ENCODE measurements at places on chromosomes 3 and 15.

DNA sequence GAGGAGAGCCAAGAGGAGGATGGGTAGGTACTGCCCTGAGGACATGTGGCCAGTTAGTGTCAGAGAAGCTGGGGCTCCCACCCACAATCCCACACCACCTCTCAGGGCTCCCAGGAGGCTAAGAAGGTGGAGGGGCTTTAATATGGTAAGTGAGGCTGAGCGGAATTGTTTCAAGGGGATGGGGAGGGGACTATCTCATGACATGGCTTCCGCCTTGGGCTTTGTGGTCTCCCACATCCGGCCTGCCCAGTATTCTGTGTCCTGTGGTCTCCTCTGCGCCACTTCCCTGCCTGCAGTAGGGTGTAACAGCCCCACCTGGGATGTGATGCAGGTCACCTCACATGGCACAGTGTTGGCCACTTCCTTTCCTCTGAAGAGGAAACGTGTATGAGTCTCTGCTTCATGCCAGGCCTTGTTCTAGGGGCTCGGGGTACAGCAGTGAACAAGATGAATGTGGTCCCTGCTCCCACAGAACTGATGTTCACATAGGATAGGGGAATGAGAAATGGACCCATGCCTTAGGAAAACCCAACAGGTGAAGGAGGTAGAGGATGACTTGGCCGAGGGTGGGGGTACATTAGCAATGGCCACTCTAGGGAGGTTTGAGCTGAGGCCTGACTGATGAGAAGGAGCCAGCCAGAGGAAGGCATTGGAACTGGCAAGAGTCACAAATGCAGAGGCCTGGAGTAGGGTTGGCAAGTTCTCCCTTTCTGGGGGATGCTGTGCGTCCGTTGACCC lies 3.2 kb downstream of the NEIL1 start:
- peak; percentile 67 for DNase-seq

GRCh38 chr3:10472877-10473440 lies 32.4 kb downstream of the ATP2B2 start:
- no peak for DNase-seq

DNA sequence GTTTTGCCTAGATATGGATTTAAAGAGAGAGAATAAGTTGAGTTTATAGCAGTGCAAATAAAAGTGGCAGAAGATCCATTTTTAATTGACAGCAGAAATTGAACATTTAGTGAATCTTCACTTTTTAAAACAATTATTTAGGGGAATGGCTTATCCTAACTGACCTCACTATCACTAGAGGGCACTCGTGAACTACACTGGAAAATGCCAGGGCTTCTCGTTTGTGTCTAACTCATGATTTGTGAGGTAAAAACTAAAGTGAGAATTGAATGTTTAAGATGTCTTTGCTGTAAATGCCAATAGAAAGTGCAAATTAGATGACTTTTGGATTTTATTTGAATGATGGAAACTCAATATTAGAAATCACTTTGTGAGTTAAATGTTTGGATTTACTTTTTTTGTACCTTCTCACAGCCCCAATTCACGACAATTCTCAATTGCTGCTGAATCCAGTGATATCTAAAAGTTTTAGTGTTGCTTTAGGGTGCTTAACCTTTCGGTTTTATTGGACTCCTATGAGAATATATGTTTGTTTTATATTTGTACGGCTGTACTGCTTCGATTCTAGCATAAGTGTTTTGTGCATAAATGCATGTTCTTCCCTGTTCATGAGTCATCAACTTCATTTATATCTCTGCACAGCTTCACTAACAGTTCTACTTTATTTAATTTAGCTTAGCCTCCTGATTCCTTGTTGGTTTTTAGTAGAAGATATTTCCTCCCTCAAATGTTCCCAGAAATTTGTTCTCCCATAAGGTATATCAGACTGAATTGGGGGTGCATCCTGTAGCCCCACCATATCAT lies 462.1 kb downstream of the MFSD1 start:
- no peak for DNase-seq

DNA sequence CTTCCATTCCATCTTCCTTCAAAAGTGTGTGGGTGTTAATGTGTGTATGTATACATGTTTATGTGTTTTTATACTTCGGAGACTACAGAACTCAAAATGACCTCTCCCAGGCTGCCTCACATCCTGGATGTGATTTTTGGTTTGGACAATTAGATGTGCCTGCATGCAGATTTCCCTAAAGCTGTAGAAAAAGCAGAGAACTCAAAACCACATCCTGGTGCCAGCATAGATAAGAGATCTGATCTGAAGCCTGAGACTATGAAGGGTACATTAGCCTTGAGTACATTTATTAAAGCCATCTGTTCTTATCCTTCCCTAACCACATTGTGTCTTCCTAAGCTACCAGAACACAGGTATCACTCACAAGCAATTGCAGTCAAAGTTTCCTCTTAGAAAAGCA lies 319.4 kb upstream of the RASGRP1 start:
- no peak for DNase-seq

- no peak for DNase-seq
These were observed 109.4 kb upstream of the FGF7 start for GRCh38 chr15:49313650-49314049.

- no peak for DNase-seq
These were observed 25.8 kb downstream of the COLQ start for GRCh38 chr3:15495461-15496340.

DNA sequence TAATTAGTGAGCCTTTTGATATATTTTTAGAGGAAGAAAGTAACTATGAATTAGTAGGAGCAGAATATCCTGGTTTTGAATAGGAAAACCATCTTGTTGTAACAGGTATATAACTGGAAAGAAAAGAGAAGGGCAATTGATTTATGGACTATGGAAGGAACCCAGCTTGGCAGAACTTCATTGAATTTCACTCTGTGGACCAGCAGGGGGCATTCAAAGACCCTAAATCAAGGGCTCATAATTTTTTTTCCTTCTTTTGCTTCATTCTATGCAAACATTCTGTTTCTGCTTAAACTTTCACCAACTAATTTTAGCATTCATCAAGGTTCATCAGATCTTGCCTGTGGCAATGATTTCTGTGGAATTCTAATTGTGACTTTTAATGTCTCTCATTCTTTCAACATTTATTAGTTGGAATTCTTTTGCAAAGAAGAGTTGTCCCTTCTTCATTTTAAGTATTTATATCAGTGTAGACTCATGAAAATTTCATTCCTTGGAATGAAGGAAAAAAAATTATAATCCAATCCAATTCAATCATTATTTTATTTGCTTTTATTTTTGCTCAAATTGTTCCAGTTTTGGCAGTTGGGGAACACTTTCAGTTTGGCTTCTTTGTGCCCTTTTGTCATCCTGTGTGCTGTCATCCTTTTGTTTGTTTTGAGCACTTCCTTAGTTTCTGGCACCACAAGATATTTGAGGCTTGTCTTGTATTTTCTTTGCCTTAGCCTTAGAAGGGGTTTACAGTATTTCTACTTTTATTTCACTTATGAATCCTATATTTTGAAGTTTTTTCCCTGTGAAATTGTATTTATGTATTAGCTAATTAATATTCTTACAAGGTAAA lies 30.4 kb downstream of the NXPE3 start:
- no peak for DNase-seq

- peak; percentile 82 for DNase-seq
These were observed 92.7 kb upstream of the OCA2 start for GRCh38 chr15:28191832-28192231.

DNA sequence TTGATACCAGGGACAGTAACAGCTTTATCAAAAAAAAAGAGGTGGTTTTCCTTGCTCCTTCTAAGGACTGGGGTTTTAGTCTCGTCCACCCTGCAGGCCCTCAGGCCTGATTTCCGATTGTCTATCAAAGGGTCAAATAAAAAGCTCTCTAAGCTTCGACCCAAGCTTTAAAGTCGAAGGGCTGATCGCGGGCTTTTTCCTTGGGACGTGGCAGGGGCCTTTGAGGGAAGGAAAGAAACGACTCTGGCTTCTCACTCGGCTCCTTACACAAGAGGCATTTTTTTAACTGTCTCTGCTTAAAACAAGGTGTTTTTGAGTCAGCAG lies 354 bp upstream of the KLHL24 start:
- DNase-seq: no peak

DNA sequence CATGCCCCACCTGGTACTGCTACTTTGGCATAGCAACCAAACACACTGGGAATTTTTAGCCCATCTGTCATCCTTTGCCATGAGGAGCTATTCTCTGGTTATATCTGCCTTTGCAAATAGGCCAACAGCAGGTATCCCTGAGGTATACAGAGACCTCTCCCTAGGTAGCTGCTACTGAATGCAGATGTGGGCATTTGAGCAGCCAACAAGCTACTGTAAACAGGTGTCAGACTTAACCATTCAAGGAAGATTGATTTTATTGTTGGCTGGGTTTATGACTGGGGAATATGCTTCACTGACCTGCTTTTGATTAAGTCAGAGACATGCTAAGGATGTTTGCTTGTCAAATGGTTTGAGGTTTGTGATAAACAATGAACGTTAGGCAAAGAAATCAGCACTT lies 183.2 kb downstream of the OXSM start:
- no peak for DNase-seq

DNA sequence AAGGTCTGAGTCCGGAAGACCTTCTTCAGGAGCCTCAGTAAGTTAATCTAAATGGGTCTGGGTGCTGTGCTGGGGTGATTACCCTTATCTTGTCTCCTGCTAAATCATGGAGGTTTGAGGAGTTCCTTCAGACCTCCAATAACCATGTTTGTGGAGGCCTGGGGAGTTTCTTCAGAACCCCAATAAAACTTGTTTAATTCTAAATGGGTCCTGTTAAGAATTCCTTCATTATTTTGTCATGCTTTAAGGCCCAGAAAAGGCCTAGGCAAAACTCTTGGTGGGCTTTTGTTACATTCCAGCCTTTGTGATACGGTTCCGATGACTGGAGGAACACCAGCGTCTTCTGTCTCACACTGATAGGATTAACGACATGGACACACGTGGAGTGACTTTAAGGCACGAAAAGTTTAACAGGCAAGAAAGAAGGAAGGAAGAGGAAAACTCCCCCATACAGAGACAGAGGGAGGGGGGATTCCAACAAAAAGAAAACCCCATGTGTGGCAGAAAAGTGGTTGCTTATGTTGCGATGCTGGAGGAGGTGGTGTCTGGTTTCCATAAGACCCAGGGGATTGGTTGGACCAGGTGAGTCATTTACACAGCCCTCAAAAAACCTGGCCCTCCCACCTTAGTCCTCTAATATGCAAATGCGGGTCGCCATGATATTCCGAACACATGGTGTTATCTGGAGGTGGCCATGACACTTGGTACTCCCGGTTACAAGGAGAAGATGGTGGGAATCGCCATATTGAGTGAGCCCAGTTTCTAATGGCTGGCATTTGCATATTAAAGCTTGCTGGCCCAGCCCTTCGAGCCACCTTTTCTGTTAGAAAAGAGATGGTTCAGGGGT lies 72.6 kb upstream of the MFGE8 start:
- no peak for DNase-seq

- DNase-seq: no peak
These were observed 239.9 kb upstream of the NAALADL2 start for GRCh38 chr3:174619239-174619638.

DNA sequence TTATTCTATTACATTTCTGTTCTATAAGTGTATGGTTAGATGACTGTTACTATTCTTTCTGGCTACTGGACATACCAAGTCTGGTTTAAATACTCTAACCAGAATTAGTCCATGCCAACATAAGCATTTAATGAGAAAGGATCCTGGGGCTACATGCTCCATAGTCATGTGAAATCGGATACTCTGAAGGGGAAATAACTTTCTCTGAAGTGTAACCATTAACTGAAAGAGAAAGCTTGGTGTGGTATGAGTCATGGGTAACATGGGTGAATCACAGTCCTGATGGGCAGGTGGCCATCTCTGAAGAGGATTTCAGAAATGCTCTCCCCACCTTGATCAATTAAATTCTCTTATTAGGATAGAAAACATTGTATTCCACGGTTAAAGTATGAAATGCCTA lies 69.4 kb downstream of the FHIT start:
- DNase-seq: no peak

DNA sequence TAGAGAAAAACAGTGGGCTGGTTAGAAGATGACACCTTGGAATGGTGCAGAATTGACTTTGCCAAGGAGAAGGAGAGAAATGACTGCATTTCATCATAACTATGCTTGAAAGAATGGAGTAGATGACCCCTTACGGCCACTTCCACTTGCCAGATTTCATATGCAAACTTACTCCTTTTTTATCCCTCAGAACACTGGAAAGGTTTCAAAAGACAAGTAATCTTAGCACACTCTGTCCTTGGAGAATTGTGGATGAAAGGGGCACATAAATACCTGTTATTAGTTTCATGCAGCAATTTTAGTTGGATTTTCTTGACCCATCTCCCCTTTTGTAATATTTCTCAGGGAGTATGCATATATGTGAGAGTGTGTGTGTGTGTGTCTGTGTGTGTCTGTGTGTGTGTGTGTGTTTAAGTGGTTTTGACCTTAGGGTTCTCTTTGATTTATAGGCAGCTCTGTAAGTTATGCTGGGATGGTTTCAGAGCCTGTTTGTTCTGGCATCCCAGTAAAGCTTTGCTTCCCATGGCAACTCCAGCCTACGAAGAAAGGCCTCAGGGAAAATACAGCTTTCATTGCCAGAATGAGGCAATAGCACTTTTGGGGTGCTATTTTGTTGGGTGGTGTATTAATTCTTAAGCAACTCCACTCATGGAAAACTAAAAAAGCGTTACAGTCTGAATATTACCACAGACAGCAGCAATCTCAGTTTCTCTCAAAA lies 122.2 kb upstream of the TP63 start:
- DNase-seq: no peak

DNA sequence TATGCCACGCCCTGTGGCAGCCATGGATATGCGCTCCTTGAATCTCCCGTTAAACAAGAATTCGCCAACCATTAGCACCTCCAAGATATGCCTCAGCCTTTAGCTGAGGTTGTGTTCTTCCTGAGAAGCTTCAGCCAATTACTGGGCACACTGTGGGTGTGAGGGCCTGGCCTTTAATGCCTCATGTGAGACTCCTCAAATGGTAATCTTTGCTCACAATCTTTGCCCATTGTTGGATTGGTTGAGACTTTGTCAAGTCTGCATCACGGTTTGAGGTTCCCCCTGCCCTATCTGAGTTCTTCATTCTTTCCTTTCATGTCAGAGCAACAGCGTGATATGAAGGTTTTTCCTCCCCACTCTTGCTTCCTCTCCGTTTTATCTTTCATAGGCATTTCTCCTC lies 108.1 kb upstream of the CCDC54 start:
- no peak for DNase-seq

DNA sequence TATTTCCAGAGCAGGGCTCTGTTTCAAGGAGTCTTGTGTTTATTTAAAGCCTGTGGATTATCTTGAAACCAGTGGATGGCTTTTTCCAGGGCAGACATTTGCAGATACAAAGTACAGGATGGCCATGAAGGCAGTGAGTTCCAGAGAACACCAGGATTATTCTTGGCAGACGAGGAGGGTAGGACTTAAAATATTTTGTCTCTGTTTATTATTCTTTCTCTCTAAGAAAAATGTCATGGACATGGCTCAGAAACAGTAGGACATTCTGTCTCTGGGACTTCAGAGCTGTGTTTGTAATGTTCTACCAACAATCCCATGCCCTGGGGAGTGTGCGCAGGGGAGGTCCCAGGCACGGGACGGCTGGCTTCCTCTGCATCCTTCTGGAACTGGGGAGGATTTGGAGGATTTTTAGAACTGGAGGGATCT lies 125.9 kb downstream of the ATP10A start:
- DNase-seq: peak; percentile 86

Data from aorta (tissue), 5 donors.